ENCODE measurements at places on chromosomes 2 and 18. TPM values are rescaled to one million over a fixed set of nuclear protein-coding genes. Genes with fewer than 3 reads are reported as not detected.

The BCL11A gene
- 0.04 TPM for total RNA-seq

The TCF23 gene
- not detected for total RNA-seq

The CCDC178 gene
- not detected for total RNA-seq

The TEKT4 gene
- total RNA-seq, result not detected

The ACADL gene
- not detected for total RNA-seq

The MZT2B gene
- 425 TPM for total RNA-seq

Data from A549 treated with DMSO at 1 μM for 4 hours (cell line).